Lung (tissue), 17 donors: ENCODE measurements at places on chromosomes 5 and 9.
A peak's percentile ranks its signal among the peaks of the same experiment; 100 is the strongest.

DNA sequence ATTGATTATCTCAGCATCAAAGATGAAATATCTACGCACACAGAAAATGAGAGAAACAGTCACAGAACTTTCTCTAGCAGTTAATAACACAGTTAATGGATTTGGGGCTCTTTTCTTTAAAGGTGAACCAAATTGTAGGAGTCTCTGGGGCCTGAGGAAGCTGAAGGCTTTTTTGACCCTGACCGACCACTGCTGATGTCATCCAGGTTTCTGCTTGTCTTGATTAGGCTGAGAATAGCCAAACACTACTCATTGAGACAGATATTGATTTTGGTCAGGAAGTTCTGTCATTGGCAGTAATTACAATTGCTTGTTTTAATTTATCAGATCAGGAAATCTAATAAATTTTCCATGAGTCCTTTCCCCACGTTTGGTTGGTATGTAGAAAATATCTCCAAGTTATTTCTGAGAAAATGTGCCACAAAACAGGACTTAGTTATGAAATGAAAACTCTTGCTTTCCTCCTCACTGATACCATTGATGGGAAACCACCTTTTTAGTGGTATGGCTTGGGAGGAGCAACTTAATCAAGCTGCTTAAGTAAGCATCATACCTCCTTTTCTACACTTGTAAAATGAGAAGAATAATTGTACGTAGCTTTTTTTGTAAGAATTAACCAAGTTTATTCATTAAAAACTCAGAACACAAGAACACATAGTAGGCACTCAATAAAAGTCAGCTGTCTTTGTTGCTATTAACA is 19.7 kb downstream of the CARTPT start:
- no peak overlapping the region for H3K4me3 ChIP-seq
- DNase-seq = no peak
- no peak overlapping the region for H3K27ac ChIP-seq
- H3K27me3 ChIP-seq = no peaks in the 10 kb centered on the region
- peaks cover 11% of the 10 kb centered on the region for H3K4me1 ChIP-seq

- H3K36me3 ChIP-seq = no peaks in the 10 kb centered on the region
- no peak for DNase-seq
- H3K27ac ChIP-seq = no peak overlapping the region
- H3K4me3 ChIP-seq = no peak overlapping the region
- no peaks in the 10 kb centered on the region for H3K4me1 ChIP-seq
Observed at GRCh38 chr5:52748590-52748989, 39.1 kb upstream of the ITGA1 start.

- H3K36me3 ChIP-seq = peaks cover 41% of the 10 kb centered on the region
- H3K27me3 ChIP-seq = no peaks in the 10 kb centered on the region
- H3K27ac ChIP-seq = no peak overlapping the region
- DNase-seq = no peak
- peaks cover 19% of the 10 kb centered on the region for H3K4me1 ChIP-seq
Observed at GRCh38 chr5:36172599-36172998, 20.7 kb downstream of the SKP2 start.

DNA sequence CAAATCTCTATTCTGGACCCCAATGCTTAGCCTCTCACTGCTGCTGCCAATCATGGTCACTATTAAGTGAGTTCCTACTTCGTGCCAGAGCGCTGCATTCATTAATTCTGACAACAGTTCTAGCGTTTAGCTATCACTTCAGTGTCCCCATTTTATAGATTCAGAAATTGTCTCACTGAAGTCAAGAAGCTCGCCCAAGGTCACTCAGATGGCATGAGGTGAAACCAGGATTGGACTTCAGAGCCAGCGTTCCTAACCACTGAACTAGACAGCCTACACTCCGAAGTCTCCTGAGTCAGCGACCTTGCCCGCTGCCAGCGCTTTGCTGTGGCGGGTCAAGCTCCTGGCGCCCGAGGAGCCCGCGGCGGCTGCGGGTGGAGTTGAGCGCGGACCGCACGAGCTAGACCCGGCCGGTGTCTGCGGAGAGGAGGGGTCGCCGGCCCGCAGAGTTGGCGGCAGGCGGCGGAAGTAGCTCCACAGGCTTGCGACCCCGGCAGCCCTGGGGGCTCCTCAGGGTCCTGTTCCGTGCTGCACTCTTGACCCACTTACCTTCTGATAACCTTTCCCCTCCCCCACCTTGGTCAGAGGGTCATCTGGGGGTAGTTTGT is 2.1 kb upstream of the GABRB2 start:
- DNase-seq = no peak
- H3K4me3 ChIP-seq = peak overlapping the region; percentile 15
- H3K27ac ChIP-seq = no peak overlapping the region
- peaks cover 34% of the 10 kb centered on the region for H3K27me3 ChIP-seq
